ENCODE measurements at places on chromosomes 7 and 10.

GRCh38 chr10:1373287-1373686, 317.1 kb downstream of the WDR37 start:
- DNase-seq, result no peak

GRCh38 chr7:138608275-138608674, 92.9 kb downstream of the SVOPL start:
- no peak for DNase-seq

DNA sequence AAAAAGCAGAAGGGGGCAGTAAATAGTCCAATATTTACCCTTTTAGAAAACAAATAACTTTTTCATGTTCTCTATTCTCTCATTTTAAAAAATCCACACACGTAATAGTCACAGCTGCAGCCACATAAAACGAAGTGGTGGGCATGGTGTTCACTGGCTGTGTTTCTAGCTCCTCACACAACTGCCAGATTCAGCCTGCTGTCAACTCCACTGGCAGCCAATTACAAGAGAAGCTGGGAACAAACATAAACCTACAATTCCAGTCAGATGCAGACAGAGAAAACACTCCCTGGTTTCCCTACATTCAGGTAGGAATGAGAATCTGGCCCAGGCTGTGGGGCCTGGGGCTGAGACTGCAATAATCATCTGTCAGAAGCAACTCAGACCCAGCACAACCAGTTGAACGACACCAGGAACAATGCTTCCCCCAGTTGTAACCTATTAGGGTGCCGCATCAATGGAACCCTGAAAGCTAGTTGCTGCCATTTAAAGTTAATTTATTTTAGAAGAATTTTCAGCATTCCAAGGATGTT, 29.1 kb downstream of the ERCC6 start:
- no peak for DNase-seq

GRCh38 chr7:135980012-135980551, 2.9 kb upstream of the MTPN start:
- no peak for DNase-seq

DNA sequence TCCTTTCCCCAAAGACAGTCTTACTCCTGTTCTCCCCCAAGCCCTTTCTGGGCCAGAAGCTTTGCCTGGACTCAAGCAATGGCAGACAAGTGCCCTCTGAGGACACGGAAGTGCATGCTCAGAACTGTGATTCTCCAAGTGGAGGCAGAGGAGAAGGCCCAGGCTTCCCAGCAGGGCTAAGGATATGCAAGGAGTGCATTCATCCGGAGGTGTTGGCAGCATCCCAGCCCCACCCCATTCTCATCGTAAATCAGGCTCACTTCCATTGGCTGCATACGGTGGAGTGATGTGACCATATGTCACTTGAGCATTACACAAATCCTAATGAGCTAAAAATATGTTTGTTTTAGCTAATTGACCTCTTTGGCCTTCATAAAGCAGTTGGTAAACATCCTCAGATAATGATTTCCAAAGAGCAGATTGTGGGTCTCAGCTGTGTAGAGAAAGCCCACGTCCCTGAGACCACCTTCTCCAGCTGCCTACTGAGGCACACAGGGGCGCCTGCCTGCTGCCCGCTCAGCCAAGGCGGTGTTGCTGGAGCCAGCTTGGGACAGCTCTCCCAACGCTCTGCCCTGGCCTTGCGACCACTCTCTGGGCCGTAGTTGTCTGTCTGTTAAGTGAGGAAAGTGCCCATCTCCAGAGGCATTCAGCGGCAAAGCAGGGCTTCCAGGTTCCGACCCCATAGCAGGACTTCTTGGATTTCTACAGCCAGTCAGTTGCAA, 1.4 kb upstream of the RBP3 start:
- no peak for DNase-seq

DNA sequence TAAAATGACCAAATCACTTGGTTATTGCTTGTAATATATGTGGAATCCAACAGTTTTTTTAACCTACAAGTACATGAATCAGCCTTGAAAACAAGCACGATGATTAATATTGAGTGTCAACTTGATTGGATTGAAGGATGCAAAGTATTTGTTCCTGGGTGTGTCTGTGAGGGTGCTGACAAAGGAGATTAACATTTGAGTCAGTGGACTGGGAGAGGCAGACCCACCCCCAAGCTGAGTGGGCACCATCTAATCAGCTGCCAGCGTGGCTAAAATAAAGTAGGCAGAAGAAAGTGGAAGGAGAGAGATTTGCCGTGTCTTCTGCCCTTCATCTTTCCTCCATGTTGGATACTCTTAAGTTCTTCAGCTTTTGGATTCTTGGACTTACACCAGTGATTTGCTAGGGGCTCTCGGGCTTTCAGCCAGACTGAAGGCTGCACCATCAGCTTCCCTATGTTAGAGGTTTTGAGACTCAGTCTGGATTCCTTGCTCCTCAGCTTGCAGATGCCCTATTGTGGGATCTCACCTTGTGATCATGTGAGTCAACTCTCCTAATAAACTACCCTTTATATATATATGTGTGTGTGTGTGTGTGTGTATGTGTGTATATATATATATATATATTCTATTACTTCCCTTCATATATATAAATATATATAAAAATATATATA, 118.4 kb upstream of the WDR11 start:
- no peak for DNase-seq

DNA sequence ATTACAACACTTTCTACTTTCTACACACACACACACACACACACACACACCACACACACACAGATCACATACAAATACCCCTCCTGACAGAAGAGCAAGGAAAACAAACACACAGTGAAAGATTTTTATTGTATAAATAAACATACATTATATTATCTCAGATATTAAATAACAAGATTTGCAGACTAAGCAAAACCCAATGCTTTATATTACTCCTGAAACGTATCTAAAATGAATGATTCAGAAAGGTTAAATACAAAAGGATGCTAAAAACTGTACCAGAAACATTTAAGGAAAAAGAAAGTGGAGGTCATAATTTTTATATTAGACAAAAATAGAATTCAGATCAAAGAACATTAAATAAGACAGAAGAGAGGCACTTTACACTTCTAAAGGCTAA, 208.3 kb upstream of the NPSR1 start:
- DNase-seq, result no peak

GRCh38 chr10:63525021-63525420, 3.8 kb downstream of the REEP3 start:
- DNase-seq, result no peak

GRCh38 chr10:28733647-28734046, 56.3 kb downstream of the BAMBI start:
- DNase-seq, result no peak

Measured in psoas muscle (tissue), 8 donors.